ENCODE measurements at places on chromosomes 4 and X.

DNA sequence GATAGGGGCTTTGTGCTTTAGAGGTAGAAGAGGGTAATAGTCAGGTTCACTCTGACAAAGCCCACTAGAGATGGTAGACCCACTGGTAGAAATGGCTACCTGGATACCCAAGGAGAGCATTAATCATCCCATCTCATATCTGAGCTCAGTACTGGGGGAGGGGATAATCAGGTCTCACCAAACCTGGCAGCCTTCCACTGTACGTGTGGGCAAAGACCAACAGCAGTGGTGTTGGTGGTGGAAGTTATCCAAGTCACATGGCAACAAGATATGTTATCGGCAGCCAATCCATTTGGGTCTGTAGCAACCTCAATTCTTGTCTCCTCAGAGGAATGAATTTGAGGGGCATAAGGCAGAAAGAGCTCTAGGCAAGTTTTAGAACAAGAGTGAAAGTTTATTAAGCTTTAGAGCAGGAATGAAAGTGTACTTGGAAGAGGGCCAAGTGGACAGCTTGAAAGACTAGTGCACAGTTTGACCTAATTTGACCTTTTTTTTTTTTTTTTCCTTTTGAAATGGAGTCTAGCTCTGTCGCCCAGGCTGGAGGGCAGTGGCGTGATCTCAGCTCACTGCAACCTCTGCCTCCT, 67.0 kb upstream of the CXCL13 start:
- no peak for DNase-seq

- DNase-seq, result peak; percentile 87
Observed at GRCh38 chr4:16083241-16084191, at the start of gene PROM1. PROM1 (minus strand) TSS chr4:16084023; CDS start chr4:16075906, 8,117 bp downstream.

DNA sequence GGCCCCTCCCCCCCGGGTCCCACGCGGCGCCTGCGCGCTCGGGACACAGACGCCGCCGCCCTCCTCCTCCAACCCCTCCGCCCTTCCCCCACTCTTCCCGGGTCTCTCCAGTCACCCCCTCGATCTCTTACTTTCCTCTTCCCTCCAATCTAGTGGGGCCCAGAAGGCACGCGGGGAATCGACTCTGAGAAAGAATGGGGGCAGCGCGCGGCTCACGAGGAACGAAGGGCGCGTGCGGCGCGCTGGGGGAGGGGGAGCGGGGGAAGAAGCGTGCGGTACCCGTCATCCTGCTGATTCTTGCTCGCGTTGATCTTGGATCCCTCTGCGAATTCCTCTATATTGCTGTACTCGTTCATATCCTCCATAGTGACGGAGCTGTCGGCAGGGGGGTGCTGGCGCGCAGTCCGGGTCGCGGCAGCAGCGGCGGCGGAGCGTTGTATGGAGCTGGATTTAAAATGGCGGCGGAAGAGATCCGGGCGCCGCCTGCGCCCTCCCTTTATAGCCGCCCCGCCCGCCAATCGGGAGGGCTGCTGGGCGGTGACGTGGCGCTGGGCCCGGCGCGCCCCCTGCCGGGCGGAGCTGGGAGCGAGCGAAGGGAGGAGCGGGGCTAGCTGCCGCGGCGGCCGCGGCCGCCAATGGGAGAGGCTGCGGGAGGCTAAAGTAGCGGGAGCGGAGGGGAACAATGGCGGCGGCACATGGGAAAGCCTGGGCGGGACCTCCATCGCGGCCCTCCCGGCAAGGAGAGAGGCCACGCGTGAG, 1.1 kb downstream of the HNRNPDL start:
- peak; percentile 95 for DNase-seq

DNA sequence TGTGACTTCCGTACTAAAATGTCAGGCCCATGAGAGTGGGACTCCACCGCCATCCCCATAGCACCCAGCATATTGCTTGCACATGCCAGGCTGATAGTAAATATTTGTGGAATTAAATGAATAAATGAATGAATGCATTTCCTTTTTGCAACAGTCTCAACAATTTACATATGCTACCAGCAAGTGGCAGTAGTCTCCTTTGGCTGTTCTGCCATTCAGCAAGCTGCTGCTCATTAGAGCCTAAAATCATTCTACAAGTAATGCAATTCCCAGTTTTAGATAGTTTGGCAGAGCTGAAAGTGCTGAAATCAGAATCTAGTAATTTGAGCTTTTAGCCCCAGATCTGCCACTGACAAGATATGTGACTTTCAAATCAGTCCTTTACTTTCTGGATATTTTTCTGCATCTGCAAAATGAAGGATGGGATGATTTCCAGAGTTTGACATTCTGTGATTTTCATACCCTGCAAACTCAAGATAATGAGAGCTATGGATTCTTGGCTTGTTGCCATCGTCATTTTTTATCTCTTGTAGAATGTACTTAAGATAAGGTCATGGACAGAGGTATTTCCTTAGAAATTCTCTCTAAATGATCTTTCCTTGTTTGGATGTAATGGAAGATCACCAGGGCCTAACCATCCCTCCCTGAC, 35.7 kb upstream of the INTS6L start:
- no peak for DNase-seq

GRCh38 chr4:108043526-108043925, 53.8 kb downstream of the HADH start:
- DNase-seq, result no peak

GRCh38 chr4:140762202-140762601, 6.0 kb upstream of the TBC1D9 start:
- DNase-seq, result no peak

DNA sequence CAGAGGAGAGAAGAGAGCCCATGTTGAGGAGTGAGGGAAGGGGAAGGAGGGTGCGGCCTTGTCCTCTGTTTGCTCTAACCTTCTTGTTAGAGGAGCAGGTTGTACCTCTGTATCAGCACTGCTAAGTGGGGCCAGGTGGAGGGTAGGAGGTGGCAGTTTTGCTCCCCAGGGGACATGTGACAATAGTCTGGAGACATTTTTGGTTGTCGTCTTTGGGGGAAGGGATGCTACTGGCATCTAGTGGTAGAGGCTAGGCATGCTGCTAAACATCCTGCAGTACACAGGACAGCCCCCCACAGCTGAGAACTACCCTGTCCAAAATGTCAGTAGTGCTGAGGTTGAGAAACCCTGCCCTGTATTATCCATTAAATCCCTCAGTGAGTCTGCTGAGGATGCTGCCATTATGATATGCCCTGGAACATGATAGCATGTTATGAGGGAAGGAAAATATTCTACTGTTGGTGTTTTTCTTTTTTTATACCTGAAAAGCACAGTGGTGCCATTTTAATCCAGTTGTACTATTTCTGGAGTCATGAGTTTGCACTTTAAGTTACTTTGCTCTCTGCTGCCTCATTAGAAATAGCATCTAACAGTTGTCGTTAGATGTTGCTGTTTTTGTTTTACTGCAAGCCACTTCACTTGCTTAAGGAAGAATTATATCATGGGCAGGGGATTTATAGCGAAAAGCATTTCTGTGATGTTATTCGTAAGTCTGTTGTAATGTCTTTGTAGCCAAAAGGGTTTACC, 90.6 kb downstream of the LRP2BP start:
- peak; percentile 26 for DNase-seq

- no peak for DNase-seq
Observed at GRCh38 chr4:132108784-132109183, 1040.3 kb upstream of the PCDH10 start.

GRCh38 chrX:49001521-49002090, 458 bp downstream of the GRIPAP1 start:
- peak; percentile 29 for DNase-seq

DNA sequence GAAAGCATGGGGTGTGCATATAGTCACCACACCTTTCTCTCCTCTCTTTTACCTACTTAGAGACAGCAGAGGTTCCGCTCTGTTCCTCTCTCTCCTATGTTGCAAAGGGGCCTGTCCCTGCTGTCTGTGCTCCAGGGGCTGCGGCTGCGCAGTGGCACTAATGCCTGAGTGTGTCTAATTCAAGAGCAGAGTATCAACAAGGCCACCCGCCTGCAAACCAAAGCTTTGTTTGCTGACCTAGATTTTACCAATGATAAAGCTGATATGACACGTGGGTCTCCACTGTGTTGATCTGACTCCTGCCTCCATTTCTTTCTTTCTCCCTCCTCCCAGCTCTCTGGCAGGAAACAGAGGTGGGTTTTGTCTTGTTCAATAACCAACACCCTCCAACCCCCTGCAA, 74.9 kb downstream of the NSG1 start:
- DNase-seq, result no peak

- no peak for DNase-seq
Observed at GRCh38 chr4:163172647-163173046, 6.0 kb upstream of the NAF1 start.

GRCh38 chrX:99271641-99272040, 1138.4 kb downstream of the PCDH19 start:
- DNase-seq, result no peak

GRCh38 chr4:151581570-151581969, 172.6 kb downstream of the FHIP1A start:
- DNase-seq, result no peak

GRCh38 chr4:25888781-25889180, 25.2 kb upstream of the SMIM20 start:
- DNase-seq, result no peak

DNA sequence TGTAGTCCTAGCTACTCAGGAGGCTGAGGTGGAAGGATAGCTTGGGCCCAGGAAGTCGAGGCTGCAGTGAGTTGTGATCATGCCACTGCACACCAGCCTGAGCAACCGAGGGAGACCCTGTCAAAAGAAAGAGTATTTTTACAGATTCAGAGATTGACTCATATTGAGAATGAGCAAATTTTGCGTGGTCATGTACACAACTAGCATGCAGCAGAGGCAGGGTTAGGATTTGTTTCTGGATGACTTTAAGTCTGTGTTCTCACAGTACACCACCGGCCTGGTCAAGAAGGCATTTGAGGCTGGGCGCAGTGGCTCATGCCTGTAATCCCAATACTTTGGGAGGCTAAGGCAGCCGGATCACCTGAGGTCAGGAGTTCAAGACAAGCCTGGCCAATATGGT, 44.8 kb upstream of the CBR4 start:
- no peak for DNase-seq

GRCh38 chr4:15106399-15106798, 104.1 kb downstream of the CPEB2 start:
- DNase-seq, result no peak

DNA sequence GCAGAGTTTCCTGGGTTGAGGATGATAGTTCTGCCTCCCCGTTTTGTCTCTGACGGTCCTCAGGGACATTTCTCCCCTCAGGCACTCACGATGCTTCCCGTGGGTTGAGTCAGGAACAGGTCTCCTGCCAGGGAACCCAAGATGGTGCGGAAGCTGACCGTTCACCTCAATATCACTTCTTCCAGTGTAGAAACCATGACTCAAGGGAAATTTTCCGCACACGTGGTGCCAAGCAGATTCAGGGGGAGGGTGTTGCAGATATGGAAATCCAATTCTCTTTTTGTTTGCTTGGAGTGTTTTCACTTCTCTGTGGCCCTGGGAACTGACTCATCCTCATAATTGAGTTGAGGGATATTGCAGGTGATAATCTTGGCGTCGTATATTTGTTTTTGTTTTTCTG, 46.7 kb downstream of the CXorf49B start:
- DNase-seq, result no peak

DNA sequence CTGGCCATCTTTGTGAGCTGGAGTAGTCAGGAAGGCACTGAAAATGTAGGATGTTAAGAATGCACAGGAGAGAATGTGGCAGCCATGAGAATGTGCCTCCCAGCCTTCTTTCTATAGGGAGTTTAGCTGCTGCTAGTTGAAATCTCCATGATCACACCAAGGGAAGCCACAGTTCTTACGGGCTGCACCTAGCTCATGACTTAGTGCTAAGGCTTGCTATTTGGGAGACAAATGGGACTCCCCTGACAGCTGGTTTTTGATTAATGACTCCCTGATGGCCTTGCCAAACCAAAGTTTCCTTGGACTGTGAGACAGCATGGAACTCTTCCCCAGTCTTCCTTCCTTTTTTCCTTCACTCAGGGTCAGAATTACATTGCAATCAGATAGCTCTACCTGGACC, 9.2 kb downstream of the CTSO start:
- DNase-seq, result no peak

DNA sequence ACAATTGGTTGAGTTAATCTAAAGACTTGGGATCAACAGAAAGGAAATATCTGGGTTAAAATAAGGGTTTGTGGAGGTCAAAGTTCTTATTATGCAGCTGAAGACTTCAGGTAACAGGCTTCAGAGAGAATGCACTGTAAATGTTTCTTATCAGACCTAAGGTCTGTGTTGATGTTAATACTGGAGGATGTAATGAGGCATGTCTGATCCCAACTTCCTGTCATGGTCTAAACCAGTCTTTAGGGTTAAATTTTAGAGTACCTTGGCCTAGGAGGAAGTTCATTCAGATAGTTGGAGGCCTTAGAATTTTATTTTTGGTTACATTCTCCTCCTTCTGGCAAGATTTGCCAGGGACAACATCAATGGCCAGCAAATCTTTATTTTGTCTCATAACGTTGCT, 72.1 kb upstream of the GC start:
- DNase-seq, result no peak

DNA sequence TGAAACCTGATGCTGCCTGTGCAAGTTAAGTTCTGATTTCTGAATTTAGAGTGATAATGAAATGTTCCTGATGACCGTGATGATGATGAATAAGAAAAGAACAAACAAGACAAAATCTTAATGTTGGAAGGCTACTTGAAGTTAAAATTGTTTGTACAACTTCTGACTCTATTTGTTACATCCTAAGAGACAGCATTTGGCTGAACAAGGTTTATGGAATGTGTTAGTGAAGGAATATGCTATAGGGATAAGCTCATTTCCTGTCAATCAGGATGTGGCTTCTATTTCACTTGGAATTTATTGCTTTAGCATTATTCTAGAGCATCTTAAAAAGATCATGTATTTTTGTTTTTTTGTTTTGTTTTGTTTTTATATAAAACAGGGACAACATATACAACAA, 267.5 kb downstream of the FAT4 start:
- no peak for DNase-seq

DNA sequence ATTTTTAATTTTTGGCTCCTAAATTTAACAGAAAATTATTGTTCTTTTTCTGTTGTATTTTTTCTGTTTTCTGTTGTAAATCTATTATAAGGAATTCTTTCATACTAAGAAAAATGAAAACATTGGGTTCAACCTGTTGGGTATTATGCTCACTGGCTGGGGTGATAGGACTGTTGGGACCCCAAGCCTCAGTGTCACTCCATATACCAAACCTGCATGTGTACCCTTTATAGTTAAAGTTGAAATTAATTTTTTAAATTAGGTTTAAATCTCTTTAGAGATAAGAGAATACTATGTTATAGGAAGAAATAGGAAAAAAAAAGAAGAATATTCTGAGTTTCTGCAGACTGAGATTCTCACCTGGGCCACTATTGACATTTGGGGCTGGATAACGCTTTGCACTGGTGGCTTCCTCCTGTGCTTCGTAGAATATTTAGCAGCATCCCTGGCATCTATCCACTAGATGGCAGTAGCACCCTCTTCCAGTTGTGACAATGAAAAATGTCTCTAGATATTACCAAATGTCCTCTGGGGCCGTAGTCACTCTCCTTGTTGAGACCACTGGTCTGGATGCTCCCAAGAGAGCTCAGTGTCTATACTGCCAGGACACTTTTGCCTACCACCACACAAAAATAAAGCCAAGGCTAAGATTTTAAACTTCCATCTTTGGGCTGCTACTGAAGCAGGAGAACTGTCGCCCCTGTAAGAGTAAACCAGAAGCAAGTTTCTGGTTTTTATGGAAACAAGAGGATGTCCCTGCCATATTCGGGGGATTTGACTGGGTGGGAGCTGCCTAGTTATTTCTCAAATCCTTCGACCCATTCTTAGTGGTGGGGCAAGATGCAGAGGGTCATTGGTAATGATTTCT, 22.4 kb upstream of the CLTRN start:
- DNase-seq, result peak; percentile 20
